Foreskin melanocyte (primary cell): ENCODE measurements at places on chromosomes 2 and 18.

- DNase-seq: peak; percentile 19
Observed at GRCh38 chr2:205372141-205372540, 310.2 kb upstream of the NRP2 start.

DNA sequence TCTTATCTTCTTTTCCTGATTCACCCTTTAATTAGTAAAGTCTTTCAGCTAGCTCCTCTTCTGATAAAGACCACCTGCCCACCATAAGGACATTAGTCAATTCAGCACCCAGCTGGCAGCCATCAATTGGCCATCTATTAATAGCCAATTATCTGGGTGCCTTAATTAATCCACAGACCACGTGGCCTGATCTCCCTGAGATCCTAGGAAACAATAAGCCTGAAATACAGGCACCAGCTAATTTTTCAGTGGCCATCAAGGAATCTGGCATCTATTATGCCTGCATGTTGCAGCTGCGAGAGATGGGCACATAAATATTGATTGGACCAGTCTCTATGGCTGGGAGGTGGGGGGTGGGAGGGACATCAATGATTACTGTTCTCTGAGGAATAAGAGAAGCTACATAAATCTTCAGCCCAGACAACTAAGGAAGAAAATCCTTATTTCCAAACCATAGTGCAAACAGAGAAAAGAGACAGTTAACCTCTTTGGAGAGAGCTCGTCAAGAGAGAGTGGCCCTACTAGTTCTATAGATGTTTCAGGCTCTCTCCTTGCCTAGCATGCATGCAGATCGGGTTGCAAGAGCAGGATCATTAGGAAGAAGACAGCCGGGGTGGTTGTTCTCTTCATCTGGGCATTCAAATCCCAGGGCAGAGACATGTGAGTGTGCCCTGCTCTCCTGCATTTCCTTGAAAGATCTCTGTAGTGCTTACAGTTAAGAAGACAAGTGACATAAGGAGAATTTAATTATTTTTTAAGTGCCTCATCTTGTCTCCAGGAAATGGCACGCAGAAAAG, 8.7 kb downstream of the GALNT14 start:
- DNase-seq: no peak

DNA sequence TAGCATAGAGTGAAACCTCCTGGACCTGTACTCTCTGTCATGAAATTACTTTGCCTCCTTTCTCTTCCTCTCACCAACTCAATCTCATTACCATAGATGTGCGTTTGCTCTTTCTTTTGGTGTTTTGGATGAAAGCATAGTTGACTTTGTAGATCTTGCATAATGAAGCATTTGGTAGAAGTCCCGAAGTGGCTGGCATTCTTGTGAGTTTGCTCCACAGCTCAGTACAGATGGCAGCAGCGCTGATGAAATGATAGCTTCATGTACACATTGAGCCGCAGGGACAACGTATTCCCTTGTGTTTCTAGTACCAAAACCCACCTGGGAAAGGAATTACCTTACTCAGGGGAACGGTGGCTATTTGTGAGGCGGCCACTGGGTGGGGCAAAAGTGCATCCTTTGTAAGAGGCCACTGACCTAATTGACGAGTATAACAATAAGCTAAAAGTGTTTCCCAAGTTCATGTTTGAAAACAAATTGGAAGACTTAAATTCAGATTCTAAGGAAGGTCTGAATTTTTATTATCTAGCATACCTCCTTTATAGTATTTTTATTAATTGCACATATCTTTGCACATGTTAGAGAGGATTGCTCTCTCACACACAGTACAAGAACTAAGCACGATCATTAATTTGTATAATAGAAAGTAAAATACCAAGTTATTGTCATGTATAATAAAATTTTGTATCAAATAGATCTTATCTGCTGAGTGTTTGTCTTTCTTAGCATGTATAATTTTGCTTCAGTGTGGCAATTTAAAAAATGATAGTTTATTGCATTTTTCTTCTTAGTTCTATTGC, 25.4 kb upstream of the CDH7 start:
- DNase-seq: no peak

DNA sequence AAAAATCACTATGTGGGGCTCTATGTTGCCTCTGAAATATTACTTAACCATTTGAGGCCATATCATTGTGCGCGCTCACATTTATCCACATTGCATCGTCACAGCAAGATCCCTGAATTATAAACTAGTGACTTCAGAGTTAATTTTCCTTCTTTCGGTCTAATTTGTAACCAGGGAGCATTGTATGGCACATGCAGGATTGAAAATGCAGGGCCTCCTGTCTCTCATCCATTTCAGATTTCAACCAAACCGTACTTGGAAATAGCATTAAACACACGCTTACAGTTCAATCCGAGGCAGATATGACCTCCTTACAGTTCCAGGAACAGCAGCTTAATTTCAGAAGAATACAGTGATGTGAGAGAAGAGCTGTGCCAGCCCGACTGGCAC, 532 bp downstream of the MYOM1 start:
- DNase-seq: no peak

DNA sequence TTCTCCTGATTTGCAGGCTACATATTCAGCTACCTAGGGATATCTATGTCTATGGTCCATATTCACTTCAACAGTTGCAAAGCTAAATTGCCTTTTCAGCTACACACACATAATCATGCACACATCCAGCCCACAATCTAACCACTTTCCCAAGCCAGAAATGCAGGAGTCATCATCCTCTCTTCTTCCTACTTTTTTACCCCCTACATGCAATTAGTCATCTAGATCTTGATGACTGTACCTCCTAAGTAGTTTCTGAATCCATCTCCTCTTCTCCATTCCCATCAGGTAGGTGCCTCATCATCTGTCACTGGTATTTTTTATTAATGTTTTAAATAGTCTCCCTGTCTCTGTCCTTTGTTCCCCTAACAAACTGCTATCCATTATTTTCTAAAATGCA, 23.7 kb upstream of the SPRED2 start:
- no peak for DNase-seq

- no peak for DNase-seq
Observed at GRCh38 chr2:188622601-188623260, 331.1 kb downstream of the GULP1 start.

- no peak for DNase-seq
Observed at GRCh38 chr2:71711133-71711855, 257.9 kb downstream of the DYSF start.

DNA sequence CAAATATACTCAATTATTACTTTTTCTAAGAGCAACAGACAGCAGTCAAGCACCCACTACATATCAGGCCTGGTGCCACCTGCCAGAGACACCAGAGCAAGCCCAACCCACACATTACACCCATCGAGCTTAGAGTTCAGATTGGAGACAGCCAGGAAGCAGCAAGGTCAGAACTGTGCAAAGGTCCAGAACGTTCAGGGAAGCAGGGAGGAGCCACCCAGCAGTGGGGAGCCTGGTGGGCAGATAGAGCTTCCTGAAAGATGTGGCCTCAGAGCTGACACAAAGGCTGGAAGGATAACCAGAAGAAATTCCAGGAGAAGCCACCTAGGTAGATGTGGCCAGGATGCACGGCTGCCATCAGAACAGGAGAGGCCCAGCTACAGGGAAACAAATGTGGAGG, 440.5 kb upstream of the ID2 start:
- no peak for DNase-seq

DNA sequence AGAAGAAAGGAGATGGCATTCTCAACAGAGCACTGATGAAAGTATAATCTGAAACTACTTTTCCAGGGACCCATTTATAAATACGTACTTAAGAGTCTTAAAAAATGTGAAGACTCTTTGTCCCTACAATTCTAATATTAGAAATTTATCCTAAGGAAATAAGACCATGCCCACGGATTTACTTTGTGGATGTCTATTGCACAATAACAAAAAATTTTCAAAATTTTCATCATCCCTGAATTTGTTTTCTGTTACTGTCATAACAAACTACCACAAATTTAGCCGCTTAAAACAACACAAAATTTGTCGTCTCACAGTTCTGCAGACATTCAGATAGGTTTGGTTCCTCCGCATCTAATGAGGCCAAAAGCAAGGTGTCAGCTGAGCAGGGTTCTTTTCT, 182.3 kb upstream of the SMAD7 start:
- no peak for DNase-seq

DNA sequence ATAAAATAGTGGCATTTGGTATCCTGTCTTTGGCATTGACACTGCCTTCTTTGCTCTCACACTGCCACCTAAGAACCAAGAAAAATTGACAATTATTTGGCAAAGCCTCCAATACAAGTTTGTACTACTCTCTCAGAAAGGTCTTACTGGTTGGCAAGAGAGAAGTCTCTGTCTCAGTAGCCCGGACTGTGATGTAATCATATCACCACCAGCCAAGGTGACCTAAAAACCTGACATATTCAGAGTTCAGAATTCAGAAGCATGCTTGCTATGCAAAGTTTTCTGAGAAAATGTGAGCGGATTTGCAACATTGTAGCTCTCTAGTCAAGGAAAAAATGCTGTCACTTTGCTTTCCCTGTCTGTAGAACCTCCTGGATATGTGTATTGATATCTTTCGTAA, 196.0 kb downstream of the CDH7 start:
- no peak for DNase-seq

DNA sequence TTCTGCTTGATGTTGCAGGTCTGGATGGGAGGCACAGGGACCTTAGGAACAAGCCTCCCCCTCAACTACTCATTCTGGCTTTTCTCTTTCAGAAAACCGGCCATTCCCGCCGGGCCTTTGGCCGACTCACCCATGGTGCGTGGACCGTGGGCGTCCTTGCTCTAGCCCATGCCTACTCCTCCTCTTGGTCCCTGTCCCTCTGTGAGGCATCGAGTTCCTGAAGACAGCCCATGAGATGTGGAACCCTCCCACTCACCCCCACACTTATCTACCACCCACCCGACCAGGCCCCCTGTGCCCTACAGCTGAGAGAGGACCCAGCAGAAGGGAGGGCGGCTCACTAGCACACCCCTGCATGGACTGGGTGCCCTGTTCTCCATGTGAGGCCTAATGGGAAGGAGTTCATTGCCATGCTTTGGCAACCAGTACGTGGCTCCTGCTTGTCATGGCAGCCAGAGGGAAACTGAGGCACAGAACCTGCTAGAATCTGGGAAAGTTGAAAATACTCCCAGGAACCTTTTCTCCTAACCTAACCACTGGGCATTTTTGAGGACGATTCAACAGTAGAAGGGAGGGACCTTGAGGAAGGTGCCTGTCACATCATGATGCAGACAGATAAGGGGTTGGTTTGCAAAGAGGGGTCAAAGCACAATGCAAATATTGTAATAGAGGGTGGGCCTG, 8.5 kb downstream of the SPEG start:
- no peak for DNase-seq

GRCh38 chr2:172455121-172455515, 27.7 kb downstream of the ITGA6 start:
- no peak for DNase-seq

GRCh38 chr2:144606466-144607095, 86.7 kb upstream of the ZEB2 start:
- DNase-seq: no peak

DNA sequence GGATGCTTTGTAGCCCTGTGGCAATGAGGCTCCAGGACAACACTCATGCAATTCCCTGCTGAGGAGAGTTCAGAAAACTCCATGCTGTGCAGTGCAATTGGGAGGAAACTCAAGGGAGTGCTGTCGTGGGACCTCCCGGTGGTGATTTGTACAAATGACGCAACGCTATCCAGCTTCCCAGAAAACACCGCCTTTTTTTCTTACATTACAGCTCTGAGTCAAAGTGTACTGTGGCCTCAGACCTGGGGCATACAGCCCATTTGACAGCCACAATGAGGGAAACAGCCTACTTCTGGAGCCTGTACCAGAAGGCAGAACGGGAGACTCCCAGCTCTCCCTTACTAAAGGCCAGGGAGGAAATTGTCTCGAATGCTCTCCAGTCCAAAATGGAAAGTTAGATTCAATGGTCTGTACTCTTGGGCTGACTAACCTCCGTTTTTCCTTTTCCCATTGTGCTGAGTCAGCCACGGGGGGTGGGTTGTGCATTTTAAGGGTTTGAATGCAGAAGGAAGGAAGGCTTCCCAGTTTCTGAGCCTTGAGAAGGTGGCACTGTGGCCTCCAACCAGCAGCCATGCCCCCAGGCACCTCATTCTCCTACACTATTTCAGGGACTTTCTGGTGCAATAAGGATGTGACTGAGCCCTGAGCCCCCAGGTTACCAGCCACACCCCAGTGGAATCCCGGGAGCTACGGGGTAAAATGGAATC, 16.4 kb upstream of the CYP1B1 start:
- no peak for DNase-seq

DNA sequence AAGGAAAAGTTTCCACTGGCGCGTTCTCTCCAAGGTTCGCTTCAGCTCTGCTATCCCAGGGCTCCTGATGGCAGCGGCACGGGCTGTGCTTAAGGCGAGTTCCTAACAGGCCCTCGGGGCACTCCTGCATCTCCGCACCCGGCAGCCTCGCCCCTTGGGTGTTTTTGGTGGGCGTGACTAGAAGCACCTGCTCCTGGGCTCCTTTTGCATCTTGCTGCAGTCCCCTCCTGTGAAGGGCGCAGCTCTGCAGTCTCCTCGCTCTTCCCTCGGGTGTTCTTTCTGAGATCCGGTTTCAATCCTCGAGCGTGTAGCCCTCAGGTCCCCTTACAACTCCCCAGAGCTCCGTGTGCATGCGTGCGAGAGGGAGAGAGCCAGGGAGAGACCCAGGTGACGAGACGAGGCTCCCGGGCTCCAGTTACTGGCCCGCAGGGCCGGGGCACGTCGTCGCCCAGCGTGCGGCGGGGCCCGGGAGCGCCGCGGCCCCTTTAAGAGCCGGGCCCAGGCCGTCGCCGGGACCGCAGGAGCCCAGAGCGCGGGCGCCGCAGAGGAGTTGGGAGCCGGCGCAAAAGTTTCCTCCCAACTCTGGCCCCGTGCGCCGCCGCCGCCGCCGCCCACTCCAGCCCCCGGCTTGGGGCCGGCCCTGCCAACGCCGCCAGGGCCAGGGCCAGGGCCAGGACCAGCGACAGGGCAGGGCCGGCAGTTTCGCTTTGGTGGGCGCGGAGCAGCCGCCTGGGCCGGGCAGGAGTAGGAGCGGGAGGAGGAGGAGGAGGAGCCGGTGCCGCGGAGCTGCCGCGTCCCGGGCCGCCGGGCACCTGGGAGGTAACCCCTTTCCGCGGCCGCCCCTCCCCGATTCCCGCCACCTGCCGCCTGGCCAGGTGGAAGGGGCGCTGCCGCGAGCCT, at the start of gene PARD3B:
Gene PARD3B (plus strand): TSS at position 515 of the 900 bp plus-strand sequence. CDS start 525 bp downstream, outside the sequence.
- peak; percentile 42 for DNase-seq

GRCh38 chr2:145744541-145745386, 1224.8 kb upstream of the ZEB2 start:
- DNase-seq: peak; percentile 61

DNA sequence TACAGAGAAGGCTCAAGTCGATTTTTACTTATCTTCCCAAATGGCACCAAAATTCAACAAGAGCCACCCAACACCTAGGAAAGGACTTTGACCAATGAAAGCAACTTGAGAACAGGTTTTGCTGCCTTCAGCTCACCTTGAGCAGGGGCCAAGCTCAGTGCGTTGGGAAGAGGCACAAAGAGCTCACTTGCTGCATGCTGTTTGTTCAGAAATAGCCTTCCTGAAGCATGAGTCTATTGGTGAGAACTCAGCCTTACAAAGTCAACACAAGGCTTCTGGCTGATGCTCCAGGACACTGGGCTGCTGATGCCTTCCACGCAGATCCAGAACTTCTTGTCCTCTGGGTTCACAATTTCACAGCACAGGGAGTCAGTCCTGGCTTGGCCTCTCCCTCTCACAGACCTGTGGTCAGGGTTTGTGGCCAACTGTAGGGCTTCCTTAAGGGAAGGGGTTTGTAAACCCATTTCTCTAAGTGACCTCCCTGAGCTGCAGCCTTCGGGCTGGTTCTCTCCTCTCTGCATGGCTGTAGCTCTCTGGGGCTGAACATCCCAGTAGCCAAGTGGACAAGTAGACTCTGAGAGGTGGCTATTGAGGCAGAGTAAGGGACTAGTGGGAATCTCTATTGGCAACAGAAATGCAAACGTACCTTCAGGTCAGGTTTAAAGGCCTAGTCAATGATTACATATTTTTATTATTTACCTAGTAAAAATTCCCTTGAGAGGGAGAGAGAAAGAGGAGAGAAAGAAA, 124.7 kb upstream of the GATA6 start:
- DNase-seq: no peak
